ENCODE measurements at places on chromosomes 6 and 20.
A peak's percentile ranks its signal among the peaks of the same experiment; 100 is the strongest.

DNA sequence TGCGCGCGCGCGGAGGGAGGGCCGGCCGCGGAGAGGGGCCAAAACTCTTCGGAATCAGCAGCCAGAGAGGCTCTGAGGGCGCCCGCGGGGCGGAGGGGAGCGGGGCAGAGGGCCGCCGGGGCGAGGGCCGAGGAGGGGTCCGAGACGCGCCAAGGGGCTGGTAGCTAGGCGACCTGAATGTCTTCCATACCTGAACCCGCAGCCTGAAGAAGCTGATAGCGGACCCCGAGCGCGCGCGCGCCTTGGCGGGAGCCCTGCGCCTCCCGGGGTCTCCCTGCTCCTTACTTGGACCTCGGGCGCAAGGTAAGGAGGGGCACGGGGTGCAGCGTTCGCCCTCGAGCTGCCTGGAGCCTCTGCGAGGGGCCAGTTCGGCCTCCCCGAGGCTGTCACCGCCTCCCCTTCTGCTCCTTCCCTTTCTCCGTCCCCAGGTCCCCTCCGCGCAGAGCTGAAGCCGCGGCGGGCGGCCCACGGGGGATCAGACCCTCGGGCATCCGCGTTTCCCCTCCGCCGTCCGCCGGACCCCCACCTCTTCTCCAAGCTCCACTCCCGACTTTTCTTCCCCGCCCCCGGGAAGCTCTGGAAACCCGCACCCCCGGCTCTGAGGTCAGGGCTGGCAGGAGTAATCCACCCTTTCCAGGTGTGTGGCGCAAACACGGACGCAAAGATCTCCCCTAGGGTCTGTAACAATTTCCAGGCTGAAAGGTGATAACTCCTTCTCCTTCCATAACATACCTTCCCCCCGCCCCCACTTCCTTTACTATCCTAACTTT lies 13.1 kb upstream of the DEK start:
- DNase-seq, result no peak

GRCh38 chr20:21219686-21220085 lies 83.4 kb upstream of the XRN2 start:
- no peak for DNase-seq

GRCh38 chr6:138188278-138188941 lies 26.7 kb downstream of the ARFGEF3 start:
- no peak for DNase-seq

GRCh38 chr20:60249436-60249835 lies 291.2 kb downstream of the CDH26 start:
- no peak for DNase-seq

- DNase-seq, result no peak
These were observed 161.5 kb downstream of the MYLK4 start for GRCh38 chr6:2589171-2589661.

- DNase-seq, result no peak
These were observed 100.4 kb downstream of the MYO6 start for GRCh38 chr6:75849329-75850025.

DNA sequence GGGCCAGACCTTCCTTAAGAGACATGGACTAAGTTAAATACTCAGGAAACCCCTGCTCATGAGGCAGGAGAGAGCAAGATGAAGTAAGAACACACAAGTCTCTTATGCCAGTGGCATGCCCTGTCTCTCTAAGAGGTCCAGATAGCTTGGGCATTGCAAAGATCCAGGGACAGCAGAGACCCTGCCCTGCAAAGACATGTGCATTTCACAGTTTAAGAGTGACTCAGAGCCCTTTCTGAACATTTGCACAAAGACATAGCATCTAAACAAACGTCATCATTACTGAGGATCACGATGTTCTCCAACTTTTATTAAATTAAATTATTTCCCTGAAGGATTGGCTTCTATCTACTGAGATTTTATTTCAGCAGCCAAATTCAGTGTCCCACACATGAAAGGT lies 230.5 kb upstream of the RIN2 start:
- DNase-seq, result no peak

GRCh38 chr20:41769592-41770018 lies 151.4 kb upstream of the CHD6 start:
- no peak for DNase-seq

DNA sequence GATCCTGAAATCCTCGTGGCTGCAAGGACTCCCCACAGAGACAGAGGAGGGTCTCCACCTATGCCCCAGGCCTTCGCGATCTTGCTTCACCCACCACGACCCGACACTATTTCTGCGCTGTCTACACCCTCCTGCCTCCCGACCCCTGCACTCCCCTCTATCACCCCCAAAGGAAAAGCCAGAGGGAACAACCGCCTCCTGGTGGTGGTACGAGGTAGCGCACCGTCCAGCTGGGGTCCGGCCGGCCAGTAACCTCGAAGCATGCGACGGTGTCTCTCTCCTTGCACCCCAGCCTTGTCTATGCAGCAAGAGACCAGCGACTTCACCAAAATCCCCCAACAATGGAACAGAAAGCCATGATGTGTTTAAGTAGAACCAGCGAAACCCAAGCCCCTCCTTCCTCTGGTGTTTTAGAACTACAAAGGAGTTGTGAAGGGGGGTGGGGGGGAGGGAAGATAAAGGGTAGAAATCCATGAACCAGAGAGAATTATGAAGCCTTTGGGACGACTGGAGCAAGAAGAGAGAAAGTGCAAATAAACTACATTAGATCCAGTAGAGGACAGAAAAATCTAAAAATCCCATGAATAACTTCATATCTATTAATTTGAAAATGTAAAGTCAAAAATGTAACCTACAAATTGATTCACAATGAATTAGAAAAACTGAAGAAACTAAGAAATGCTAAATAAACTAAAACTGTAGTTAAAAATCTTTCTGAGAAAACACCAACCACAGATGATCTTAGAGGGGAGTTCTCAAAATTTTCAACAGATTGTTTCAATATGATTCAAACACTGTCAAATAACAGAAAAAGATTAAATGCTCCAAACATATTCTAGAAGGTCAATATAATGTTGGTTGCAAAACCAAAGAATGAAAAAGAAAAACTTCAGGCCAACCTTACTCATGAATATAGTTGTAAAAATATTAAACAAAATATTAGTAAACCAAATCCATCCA lies 168.0 kb downstream of the CDK19 start:
- DNase-seq, result no peak

GRCh38 chr6:165571068-165571682 lies 91.9 kb downstream of the PDE10A start:
- DNase-seq, result no peak

DNA sequence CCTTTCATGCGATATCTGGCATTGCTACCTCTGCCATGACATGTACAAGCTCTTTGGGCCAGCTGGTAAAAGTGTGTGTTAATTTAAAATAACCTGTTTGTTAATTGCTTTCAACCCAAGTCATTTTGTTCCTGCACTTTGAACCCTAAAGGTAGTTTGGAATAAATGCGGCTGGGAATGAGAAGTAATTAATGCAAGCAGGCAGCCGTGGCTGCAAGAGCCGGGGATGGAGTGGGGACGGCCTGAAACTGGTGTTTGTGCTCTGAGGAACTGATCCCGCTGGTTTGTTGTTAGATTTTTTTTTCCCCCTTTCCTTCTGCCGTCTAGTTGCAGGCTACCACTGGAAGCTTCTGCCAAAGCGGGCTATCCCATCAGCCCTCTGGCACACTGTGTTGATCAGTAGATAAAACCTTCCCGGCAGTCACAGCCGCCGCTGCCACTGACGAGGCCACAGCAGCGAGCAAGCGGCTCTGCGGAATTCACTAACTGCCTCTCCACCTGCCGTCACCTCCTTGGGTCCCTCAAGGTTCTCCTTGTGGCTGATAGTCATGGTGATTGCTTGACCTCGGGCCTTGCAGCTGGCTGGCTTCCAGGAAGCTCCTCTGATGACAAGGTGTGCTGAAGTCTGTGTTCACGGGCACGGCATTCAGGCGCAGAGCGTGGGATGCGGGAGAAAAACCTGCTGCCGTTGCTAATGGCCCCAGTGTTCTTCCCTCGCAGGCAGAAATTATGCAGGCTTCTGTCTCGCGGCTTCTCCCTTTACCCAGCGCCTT lies 315.9 kb downstream of the TFAP2A start:
- DNase-seq, result no peak

GRCh38 chr6:47061309-47062300 lies 19.5 kb upstream of the ADGRF1 start:
- no peak for DNase-seq

DNA sequence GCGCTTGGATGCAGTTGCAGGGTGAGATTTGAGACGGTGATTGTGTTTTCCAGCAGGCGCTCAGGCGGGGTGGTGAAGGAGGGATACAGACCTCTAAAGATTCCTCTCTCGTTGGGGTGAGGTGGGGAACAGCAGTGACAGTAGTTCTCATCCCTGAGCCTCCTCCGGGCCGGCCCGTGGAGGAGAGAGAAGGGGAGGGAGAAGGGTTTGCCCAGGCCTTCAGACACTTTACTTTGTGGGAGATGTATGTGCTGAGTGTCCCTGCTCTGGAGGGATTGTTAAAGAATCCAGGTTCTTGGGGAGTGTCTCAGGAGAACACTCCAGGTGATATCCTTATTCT lies 41.0 kb downstream of the PSMB9 start:
- DNase-seq, result no peak

GRCh38 chr6:40253420-40253819 lies 319.2 kb upstream of the MOCS1 start:
- DNase-seq, result no peak

DNA sequence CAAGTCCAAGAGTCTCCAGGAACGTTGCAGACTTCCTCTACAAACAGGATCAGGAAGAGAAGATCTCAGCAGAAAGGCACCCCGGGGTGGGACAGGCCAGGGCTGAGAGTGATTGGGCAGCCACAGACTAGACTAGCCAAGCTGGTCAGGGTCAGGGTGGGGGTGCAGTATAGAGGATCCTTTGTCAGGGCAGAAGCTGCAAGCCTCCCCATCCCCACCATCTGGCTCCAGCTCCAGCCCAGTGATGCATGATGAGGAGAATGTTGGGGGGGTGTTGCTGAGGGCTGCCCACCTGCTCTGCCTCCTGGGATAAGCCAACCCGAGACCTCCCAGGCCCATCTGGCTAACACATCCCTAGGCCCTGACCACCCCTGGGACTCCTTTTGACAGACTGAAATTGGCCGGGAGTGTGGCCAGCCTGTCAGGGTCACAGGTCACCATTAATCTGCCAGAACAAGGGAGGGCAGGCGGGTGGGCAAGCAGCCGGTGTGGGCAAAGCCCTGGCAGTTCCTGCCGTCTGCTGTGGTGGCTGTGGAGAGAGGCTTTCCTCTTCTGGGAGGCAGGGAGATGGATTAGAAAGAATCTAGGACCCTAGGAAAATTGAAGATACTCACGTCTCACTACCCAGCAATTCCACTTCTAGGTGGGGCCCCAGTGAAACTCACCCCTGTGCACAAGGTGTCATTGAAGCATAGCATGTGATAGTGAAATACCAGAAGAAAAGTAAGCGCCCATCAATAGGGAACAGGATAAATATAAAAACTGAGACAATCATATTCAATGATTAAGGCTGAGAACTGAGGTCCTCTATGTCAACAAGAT lies 22.1 kb upstream of the SNTA1 start:
- DNase-seq, result no peak

DNA sequence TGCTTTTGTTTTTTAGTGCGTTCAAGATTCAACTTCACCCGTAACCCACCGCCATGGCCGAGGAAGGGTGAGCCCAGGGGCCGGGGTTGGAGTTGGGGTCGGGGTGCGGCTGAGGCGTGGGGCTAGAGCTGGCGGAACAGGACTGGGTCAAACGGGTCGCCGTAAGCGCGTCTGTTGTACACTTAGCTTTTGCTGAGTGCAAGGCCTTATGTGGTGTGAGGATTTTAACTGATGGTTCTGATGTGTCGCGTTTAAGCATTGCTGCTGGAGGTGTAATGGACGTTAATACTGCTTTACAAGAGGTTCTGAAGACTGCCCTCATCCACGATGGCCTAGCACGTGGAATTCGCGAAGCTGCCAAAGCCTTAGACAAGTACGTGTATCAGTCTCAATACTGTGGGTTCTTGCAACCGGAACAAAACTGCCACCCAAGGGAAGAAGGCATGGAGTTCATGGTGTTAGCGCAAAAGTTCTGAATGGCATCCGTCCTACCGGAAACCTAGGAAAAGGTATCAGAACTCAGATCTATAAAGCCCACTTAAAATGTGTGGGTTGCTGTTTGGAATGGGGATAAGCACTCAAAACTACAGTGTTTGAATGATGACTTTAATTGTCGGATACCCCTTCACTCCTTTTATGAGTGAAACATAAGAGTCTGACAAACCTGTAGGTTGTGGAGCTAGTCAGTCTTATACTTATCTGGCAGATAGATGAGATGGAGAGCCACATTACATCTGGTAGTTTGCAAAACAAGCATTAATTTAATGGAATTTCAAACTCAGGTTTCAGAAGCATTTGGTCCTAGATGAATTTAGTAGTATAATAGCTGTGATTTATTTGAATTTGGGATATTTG lies 574 bp downstream of the RPS12 start:
- DNase-seq, result peak; percentile 74

DNA sequence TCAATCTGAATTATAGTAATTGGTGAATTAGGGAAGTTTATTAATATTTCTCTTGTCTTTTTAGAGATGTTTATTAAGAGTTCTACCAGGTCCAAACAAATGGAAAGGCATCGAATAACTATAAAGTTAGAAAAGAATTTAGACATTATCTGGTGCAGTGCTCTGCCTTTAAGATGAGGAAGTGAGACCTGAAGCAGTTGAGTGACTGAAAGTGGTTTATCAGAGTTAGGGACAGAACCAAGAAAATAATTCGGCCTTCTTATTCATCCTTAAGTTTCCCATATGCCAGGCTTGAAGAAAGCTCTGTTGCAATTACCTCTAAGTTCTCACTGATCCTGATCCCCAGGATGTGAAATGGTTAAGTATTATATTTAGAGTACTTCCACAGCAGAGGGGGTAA lies 94.2 kb upstream of the FLRT3 start:
- no peak for DNase-seq

DNA sequence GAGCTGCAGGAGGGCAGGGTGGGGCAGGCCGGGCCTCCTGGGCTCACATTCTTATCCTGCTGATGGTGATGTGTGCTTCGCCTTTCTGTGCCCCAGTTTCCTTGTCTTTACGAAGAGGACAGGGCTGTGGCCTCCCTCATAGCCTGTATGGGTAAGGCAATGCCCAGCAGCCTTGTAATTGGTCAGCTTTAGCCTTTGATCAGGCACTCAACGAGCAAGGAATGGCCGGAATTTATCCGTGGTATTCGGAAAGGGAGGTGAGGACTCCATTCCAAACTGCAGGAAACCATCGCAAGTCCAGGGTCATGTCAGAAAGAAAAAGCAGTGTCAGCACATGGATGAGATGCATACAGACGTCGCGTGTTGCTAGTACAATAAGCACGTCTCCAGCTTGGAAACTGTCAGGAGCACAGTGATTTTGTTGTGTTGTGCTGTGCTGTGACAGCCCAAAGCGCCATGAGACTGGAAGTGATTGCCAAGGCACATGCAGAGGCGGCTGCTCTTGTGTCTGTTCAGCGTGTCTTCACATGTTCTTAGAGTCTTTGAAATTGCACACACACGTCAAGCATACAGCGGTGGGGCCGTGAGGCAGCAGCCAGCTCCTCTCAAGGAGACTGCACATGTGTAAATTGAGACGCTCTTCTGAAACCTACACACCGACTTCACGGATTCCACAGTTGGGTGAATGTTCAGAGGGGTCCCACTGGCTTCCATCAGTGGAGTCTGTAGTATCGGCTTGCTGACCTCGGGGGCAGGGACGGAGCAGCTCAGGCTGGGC lies 6.2 kb downstream of the SS18L1 start:
- no peak for DNase-seq

- DNase-seq, result no peak
These were observed 88.2 kb downstream of the KCNB1 start for GRCh38 chr20:49394264-49394663.

- no peak for DNase-seq
These were observed 117.9 kb downstream of the SIM1 start for GRCh38 chr6:100346828-100347227.

GRCh38 chr6:53679446-53679933 lies 13.9 kb upstream of the KLHL31 start:
- no peak for DNase-seq

GRCh38 chr6:3278691-3279090 lies 19.9 kb downstream of the PSMG4 start:
- DNase-seq, result peak; percentile 53

All from activated effector memory CD4-positive, alpha-beta T cell treated with anti-CD3 and anti-CD28 coated beads, Interleukin-2, amount 50 U/mL, for 16 hours (primary cell).